G401 (cell line): ENCODE measurements at places on chromosomes 5 and 9.

- DNase-seq, result no peak
Observed at GRCh38 chr9:18056269-18056992, 417.5 kb upstream of the ADAMTSL1 start.

DNA sequence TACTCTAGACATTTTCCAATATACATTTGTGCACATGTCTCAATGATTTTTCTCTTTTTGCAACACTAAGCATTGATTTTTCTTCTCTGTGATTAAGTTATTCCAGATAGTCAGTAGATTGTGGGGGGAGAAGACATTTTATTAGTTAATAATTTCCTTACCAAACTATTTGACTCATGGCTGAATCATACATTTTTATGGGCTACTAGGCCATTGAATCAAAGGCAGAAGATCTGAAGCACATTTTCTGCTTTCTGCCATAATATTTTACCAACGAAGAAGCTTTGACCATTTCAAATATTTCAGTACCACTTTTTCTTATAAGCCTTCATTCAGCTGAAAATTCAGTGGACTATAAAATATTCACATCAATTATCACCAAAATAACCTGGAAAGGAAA, 175.6 kb downstream of the IRX2 start:
- DNase-seq, result no peak

GRCh38 chr9:19151425-19152159, 24.3 kb upstream of the PLIN2 start:
- DNase-seq, result no peak

- no peak for DNase-seq
Observed at GRCh38 chr5:116859666-116860320, 285.2 kb upstream of the SEMA6A start.

- no peak for DNase-seq
Observed at GRCh38 chr5:7518947-7519560, 123.1 kb downstream of the ADCY2 start.

- DNase-seq, result no peak
Observed at GRCh38 chr5:176173647-176174046, 64.6 kb upstream of the SIMC1 start.

GRCh38 chr5:68272289-68272688, 56.7 kb downstream of the PIK3R1 start:
- DNase-seq, result no peak

- DNase-seq, result no peak
Observed at GRCh38 chr9:135690836-135691570, 8.3 kb downstream of the SOHLH1 start.

DNA sequence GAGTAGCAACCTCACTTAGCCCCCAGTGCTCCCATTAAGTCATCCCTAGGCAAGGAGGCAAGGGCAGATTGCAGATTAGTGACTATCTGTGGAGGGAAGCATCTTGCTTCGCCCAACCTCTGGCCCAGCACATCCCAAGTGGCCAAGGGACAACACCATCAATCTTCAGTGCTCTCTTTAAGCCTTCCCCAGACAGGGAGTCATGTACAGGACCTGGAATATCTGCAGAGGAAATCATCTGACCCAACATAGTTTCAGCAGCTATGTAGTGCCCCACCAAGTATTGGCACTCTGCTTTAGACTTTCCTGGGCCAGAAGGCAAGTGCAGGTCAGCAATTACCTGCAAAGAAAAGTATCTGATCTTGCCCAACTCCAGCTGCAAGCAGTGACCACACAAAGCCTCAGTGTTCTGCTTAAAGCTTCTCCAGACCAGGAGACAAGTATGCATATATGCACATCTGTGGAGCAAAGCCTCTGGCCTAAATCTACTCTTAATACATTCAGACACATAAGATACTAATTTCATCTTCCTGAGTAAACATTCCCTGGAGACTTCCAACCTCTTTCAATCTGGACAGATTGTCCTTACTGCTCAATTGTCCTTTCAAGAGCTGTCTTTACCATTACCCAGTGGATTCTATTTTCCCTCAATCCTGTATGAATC, 224.8 kb upstream of the VLDLR start:
- DNase-seq, result no peak

GRCh38 chr5:181281077-181281983, 20.4 kb upstream of the TRIM52 start:
- DNase-seq, result no peak

DNA sequence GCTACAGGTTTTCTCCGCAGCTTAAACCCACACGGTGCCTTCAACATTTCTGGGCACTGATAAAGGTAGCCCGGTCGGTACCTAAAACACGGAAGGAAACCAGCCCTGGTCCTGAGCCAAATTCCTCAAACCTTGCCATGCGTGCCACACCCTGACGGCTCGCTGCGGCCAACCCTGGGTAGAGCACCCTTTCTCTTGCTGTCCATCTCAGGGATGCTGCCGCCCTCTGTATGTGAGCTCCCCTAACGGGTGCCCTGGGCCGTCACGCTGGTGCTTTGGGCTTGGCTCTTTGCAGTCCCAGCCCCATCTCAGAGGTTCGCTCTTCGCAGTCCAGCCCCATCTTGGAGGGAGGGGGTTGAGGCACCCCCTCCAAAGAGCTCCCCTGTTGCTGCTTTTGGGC, 43.9 kb downstream of the PNPLA7 start:
- DNase-seq, result no peak

- DNase-seq, result no peak
Observed at GRCh38 chr9:4292781-4293180, 7.1 kb downstream of the GLIS3 start.

- DNase-seq, result no peak
Observed at GRCh38 chr5:122490718-122491117, 178.7 kb downstream of the SNCAIP start.

- peak; percentile 95 for DNase-seq
Observed at GRCh38 chr5:150272531-150272930, 17.0 kb downstream of the CAMK2A start.

- no peak for DNase-seq
Observed at GRCh38 chr5:51479840-51480239, 96.6 kb downstream of the ISL1 start.

DNA sequence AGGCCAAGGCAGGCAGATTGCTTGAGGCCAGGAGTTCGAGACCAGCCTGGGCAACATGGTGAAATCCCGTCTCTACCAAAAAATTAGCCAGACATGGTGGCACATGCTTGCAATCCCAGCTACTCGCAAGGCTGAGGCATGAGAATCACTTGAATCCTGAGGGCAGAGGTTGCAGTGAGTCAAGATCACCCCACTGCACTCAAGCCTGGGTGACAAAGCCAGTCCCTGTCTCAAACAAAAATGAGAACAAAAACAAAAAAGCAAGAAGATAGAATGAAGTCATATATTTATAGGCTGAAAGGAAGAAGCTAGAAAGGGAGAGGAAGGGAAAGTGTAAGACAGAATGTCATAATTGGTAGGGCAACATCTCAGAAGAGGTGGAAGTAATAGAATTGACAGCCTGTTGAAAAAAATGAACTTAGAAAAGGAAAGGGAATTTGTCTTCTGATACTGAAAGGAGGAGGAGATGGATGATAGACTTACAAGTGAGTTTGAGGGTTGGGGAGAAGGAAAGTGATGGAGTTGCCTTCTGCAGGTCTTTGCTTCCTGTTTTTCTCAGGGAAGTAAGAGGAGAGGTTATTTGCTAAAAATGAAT, 32.2 kb downstream of the CARD6 start:
- DNase-seq, result no peak

GRCh38 chr5:108212775-108213346, 169.0 kb downstream of the FBXL17 start:
- DNase-seq, result no peak

DNA sequence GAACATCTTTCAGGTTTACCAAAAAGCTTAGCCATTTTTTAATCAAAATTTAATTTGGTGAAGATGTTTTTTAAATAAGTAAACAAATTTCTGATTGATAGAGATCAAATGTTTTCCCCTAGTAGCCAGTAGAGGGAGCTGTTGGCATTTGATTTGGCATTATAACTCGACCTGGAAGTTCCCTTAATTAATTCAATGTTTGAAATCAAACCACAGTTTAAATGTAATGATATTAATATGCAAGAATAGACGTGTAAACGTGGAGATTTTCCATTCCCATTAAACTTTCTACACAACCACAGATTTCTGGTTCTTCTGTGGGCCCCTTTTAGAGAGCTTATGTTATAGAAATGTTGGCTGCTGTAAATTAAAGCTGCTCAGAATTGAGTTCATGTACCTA, 148.1 kb upstream of the MPDZ start:
- peak; percentile 76 for DNase-seq

- DNase-seq, result no peak
Observed at GRCh38 chr9:113349445-113350094, at the start of gene BSPRY. Gene BSPRY (plus strand): TSS chr9:113349541. CDS start chr9:113349580, 39 bp downstream.

GRCh38 chr5:147628058-147628895, 118.4 kb upstream of the DPYSL3 start:
- peak; percentile 93 for DNase-seq

DNA sequence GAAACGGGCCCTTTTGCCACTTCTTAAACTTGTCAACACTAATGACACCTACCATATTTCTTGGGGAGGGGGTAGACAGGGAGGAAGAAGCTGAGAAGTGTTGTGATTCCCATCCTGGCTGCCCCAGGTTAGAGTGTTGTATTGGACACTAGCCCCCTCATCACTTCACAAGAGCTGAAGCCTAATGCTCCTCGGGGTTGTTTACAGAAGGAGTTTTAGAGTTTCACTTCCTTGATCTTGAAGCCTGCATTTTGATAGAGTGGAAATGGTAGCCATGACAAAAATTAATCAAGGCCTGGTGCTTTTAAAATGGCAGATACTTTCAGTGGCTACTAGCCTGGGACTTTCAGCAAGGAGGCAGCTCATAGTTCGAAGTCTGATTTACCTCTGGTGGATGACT, 11.0 kb upstream of the FAM120AOS start:
- DNase-seq, result no peak

DNA sequence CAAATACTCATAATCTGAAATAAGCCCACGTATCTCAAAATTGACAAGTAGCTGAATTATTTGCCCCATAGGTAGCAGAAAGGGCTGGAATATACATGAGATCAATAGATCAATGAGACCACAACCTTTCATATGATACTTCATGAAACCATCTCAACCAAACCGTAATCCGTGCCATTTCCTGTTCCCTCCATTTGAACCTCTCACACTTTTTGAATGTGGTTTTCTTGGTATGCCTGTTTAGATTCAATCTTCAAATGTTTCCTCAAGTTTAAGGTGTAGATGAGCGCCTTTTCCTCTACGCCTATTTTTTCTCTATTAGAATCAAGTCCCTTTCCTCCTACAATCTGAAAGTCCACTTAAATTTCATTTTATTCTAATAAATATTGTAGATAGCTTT, 805.5 kb downstream of the EFNA5 start:
- DNase-seq, result no peak

- DNase-seq, result no peak
Observed at GRCh38 chr9:22050924-22051323, 41.8 kb upstream of the CDKN2B start.

GRCh38 chr5:84603568-84604185, 219.0 kb upstream of the EDIL3 start:
- DNase-seq, result no peak

GRCh38 chr5:134142806-134143205, 28.3 kb downstream of the TCF7 start:
- DNase-seq, result no peak

DNA sequence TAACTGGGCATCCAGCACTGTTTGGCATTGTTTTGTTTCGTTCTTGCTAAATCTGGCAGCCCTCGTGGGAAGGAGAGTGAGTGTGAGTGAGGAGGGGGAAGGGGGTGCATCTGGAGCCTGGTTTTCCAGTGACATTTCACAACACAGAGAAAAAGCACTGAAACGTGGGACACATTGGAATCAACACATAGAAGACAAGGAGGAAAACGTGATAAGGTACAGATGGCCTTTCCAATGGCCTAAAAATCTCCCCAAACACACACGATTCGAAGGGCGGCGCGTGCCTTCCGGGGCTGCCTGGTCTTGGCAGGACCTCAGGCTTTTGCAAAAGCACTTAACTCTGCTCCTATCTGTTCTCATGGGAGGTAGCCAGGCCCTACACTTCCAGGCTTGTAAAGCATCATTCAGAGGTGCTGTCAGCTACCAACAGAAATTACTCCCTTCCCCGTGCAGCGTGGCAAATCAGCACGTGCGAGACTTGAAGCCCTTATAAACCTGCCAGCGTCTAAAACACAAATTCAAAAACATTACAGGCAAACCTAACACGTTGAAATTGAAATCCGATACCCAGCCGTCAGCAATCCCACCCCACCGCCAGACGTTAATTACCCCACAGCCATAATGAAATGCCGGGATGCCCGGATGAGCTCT, 129.4 kb downstream of the OLFM1 start:
- DNase-seq, result no peak

- DNase-seq, result no peak
Observed at GRCh38 chr5:95803271-95804148, 19.0 kb downstream of the GLRX start.

DNA sequence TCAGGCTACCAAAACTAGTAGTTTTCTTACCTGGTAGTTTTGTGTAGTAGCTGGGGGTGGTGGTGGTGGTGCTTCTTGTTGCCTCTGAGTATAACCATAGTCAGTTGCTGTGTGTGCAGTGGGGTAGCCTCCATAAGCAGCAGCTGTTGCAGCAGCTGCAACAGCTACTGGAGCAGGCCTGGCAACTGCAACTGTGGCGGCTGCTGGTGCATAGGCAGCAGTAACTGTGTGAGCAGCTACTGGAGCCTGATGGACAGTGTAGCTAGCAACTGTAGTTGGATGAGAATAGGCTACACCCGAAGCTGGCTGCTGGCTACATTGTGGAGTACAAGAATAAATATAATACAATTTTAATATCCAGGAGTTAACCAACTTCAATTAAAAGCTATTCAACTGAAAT, 24.7 kb downstream of the ZFR start:
- DNase-seq, result no peak

DNA sequence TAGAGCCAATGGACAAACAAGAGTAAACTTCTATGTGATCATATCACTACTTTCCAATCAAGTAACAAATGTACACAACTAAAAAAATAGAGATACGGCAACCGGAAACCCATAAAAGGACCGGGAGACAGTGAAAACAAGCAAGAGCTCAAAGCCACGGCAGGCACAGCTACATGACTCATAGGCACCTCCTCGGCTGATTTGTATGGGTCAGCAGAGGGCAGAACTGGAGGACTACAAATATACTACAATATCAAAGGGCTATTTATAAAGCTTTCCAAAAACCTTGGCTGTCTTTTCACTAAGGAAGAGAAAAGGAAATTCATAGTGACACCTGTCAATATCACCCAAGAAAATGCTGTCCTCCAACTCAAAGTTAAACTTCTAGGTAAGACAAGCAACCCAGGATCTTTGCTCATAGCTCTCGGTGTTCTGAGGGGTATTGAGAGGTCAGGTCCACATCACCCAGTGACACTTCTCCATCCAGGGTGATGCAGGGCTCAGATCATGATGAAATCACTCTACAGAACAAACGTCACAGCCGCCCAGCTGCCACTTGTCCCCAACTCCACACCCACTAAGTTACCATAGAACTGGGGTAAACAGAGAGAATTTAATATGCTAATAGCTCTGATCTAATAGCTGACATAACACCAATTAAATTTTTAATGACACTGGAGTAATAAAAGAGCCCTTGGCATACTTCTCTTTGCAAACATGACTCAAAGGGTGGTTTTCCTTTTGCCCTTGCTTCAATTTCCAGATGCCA, 41.3 kb downstream of the PFDN1 start:
- DNase-seq, result no peak

- DNase-seq, result peak; percentile 3
Observed at GRCh38 chr5:96247097-96247701, 185.8 kb downstream of the PCSK1 start.

- no peak for DNase-seq
Observed at GRCh38 chr5:173119719-173120118, 24.6 kb upstream of the BNIP1 start.

GRCh38 chr5:123344816-123345426, 78.3 kb downstream of the CEP120 start:
- peak; percentile 21 for DNase-seq
